ENCODE measurements at places on chromosomes 7 and 10.

- no peak for DNase-seq
Observed at GRCh38 chr10:85864173-85864549, 502.4 kb downstream of the GRID1 start.

GRCh38 chr10:97648562-97649404 is 8.3 kb downstream of the PI4K2A start:
- DNase-seq, result no peak

DNA sequence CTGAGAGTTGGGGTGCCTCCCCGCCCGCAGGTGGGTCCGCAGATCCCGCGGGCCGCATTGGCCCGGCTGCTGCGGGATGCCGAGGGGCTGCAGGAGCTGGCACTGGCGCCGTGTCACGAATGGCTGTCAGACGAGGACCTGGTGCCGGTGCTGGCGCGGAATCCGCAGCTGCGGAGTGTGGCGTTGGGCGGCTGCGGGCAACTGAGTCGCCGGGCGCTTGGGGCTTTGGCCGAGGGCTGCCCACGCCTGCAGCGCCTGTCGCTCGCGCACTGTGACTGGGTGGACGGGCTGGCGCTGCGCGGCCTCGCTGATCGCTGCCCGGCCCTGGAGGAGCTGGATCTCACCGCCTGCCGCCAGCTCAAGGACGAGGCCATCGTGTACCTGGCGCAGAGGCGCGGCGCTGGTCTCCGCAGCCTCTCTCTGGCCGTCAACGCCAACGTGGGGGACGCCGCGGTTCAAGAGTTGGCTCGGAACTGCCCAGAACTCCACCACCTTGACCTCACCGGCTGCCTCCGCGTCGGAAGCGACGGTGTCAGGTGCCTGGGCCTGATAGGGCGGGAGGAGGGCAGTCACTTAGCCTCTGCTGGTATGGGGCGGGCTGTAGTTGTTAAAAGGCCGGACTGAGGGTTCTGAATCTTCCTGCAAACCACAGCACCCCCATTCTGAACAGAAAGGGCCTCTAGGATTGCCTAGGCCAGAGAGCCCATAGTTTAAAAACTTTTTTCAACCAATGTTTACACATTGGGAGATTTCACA is 1.3 kb downstream of the FBXL15 start:
- DNase-seq, result no peak

GRCh38 chr7:109224100-109224499 is 654.4 kb downstream of the DNAJB9 start:
- no peak for DNase-seq

DNA sequence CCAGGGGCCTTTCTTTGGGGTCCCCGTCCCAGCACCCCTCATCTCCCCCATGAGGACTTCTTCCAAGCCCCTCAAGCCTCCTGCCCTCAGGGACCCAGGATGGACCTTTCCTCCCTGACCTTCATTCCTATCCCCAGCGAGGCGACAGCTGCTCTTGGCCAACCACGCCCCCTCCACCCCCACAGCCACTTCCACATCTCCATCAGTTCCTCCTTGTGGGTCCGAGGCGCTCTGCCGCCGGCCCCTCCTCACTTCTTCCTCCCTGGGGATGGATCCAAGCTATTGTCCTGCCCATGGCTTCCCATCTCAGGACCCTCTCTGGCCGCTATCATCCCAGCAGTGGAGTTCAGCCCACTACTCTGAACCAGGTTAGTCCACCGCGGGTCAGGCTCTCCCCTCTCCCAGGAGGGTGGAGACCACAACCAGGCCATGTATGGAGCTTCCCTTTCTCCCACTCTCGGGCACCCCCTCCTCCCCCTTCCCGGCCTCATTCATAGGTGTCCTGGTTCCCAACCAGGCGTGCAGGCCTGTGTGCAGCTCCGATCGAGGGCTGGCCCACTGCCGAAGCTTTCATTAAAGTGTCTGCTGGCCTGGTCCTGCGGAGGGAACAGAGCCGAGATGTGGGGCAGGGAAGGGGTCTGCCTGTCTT is 1.7 kb upstream of the SH2B2 start:
- DNase-seq, result peak; percentile 31

- DNase-seq, result no peak
Observed at GRCh38 chr7:148014541-148014940, 576.0 kb upstream of the C7orf33 start.

DNA sequence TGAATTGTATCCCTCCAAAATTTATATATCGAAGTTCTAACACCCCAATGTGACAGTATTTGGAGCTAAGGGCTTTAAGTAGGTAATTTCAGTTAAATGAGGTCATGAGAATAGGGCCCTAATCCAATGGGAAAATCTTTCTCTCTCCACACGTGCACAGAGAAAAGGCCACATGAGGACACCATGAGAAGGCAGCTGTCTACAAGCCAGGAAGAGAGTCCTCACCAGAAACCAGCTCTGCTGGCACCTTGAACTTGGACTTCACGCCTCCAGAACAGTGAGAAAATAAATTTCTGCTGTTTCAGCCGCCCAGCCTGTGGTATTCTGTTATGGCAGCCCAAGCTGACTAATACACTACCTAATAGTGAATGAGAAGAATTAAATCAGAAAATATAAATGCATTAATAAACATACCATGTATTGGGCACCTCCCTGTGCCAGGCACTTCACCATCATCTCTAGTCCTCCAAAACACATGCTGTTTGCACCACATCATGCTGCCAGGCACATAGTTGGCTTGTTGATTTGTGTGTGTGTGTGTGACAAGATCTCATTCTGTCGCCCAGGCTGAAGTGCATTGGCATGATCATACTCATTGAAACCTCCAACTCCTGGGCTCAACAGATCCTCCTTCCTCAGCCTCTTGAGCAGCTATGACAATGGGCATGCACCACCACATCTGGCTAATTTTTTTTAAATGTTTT is 9.1 kb upstream of the TOMM7 start:
- DNase-seq, result no peak

DNA sequence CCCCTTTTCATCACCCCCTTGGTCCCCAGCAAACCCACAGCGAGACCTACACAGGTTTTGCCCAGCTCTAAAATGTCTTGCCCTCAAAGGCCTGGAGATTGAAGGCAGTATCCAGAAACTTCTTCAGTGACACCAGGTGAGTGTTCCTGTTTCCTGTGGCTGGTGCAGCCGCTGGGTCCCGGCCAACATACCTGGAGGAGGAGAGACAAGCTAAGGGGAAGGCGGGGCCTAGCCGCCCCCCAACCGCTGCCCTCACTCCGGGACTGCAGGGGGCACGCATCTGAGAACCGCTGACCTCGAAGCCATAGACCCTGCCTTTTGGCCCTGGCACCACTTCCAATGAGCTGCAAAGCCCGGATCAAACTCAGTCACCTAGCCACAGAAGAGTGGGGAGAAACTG is 27.0 kb downstream of the OGDHL start:
- DNase-seq, result no peak

DNA sequence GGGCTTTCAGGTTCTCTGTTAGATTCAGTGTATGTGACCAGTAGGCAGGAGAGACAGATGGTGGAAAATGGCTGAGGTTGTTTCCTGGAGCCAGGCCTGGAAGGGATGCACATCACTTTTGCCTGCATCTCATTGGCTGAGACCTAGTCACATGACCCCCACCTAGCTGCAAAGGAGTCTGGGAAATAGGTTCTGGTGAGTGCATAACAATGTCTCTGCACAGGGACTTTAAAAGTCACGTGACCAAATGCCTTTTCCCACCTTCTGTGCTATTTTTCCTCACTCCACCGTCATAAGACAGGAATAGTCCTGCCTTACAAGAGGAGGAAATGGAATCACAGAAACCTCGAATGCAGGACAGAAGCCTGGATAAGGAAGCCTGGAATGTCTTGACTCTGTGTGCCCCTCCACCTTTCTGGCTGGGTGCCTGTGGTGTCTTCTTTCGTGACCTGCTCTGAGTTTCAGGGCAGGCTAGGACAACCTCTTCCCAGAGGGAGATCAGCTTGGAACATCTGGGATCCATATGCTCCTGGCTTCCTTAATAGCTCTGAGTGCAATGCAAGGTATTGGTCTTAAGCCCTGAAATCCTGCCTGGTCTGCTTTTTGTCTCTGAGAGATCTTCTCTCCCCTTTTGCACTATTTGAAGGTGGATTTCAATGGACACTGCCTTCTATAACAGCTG is 139.9 kb upstream of the ZNF438 start:
- no peak for DNase-seq

DNA sequence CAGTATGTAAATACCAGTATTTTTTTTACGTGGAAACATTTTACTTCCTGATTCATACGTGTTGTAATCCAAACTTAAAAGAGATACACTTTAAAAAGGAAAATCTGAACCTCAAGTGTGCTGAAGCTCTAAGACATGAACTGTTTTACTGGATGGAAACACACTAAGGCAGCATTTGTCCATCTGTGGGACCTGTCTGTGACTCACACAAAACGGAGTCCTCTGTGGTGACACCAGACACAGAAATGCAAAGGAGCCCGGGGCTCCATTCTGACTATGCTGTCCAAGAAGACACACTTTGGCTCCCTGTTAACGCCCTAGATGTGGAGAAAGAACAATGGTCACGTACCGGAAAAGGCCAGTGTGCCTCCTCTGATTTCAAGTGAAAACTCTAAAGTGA is 23.9 kb downstream of the RNF133 start:
- no peak for DNase-seq

DNA sequence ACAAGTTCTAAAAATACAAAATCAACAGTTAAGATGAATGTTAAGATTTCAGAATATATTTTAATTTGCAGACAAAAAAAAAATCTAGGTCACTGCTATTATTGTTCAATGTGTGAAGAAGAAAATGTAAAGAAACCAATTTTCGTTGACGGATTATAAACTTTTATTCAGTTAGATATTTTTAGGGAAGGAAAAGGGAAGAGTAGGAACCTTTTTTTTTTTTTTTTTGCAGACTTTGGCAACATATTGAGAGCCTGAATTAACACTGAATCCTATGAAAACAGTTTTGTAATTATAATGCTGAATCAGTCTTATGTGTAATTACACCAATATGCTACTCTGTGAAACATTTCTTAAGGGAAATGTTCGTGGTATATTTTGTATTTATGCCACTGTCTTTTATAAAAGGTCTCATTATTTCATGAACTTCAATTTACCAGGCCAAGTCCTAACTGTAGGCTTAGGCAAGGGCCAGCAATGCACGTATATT is 106.3 kb downstream of the ST8SIA6 start:
- no peak for DNase-seq

DNA sequence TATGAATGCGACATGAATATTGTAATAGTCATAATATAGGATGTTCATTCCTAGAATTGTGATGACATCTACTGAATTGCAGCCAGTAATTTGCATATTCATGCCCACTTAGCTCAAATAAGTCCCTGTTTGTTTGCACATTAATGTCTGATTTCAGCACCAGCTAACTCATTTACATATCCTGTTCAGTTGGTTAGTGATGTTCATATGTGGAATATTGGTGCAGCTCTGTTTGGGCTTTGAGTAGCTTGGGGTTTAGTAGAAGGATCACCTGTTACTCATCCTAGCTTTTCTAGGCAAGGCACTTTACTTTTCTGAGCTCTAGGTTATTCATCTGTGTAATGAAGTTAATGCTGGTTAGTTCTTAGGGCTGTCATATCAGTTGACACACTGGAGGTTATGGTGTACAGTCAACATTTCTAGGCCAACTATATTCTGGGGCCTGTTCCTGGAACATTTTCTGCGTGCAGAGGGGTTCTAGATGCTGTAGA is 238.4 kb downstream of the EXOC4 start:
- DNase-seq, result no peak

- DNase-seq, result no peak
Observed at GRCh38 chr7:91946549-91946948, 5.9 kb downstream of the AKAP9 start.

DNA sequence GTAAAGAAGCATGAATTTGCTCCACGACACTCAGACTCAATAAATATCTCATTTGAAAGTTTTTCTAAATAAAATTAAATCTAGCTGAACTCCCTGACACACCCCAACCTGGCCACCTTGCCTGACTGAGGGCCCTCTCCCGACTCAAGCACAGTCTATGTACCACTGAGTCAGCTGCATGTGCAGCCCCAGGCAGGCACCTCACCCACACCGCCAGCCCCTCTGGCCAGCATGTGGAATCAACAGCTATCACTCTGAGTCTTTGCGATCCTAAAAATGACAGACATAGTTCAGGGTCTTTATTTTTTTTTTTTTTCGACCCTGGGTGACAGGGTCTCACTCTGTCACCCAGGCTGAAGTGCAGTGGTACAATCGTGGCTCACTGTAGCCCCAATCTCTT is 35.2 kb downstream of the OAT start:
- no peak for DNase-seq

DNA sequence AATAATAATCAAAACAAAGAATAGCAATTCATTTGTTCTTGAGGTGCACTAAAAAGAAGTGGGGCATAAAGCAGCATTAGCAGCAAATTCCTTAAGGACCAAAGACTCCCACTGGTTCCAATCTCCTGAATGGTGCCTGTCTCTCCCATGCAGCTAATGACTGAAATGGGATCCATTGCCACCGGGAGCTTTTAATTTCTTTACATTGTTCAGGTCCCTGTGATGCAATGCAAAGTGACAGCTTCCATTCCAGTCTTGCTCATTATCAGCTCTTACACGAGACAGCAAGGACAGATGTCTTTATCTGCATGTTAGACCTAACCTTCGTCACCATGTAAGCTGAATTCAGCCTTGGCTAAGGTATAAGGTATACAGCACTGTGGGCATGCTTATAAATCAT is 148.1 kb downstream of the POU6F2 start:
- DNase-seq, result no peak

- DNase-seq, result no peak
Observed at GRCh38 chr10:91034042-91034441, 113.2 kb upstream of the ANKRD1 start.
